ENCODE measurements at places on chromosomes 6 and 20.

- no peak for DNase-seq
Observed at GRCh38 chr20:23161968-23162696, 76.0 kb upstream of the CD93 start.

DNA sequence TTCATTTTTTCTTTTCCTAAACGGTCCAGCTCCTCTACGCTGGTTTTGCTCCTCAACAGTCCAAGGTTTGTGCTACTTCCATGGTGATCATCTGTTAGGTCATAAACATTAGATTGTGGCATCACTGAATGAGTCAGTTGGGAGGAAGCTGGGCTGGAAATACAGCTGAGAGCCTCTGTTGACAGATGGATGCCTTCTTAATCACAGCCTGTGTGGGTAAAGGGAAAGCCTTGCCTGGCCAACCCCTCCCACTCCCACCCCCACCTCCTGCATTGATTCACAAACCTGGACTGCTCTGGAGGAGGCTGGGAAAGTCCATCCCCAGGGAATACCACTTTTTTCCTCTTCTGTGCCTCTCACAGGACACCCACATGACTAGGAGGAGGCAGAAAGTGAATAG, 180.6 kb upstream of the CCN2 start:
- DNase-seq: peak; percentile 37

DNA sequence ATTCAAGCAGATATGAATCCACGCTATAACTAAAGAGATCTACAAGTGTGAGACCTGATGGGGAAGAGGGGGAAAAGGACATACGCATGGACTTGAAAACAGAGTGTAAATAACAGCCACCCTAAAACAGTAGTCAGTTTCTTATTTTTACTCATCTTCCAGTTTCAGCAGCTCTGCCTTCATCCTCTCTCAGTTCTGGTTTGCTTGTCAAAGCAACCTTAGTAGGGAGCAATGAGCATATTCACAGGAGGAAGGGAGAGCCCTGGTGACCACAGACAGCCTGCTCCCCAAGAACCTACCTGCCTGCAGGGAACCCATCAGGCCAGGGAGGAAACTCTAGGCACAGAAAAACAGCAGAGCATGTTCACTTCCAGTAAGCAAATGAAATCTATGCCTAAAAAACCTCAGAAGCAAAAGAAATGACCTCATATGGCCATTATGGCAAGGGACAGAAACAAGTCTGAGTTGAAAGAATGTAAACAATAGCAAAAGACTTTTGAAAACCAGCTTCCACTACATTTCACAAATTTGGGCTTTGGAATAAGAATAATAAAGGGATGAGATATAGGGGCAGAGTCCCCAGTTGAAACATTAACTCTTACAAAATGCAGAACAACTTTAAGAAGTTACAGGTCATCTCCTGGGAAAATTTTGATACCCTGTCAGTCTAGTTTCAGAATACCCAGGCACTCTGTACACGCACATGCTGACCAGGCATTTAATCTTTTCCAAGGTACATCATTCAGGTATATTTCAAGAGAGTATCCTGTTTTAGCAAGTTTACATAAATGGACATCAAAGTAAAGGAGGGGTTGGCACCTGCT, 120.8 kb upstream of the BCLAF1 start:
- DNase-seq: no peak

DNA sequence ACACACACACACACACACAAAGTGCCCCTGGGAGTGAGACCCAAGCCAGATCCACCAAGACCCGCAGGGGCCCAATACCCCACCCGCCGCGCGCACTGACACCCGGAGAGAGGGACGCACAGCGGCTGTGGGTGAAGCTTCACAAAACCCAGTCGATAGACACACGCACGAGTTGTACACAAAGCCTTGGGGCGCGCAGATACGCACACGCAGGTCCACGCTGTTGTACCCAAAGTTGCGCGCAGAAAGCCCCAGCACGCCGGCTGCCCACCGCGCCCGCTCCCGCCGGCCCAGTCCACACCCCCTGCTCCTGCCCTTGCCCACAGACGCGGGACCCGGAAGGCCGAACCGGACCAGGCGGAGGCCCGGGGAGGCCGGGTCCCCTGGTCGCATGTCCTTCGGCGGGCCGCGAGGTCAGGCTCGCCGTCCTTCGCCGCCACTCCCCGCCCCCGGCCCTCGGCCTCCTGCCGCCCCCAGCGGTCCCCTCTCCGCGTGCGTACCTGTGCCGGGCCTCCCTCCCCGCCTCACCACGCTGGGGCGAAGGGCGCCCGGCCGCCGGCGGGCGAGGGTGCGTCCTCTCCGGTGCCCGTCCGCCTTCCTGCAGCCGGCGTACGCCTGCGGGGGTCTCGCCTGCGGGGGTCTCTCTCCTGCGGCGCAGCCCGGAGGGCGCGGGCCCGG, at the start of gene TMEM74B:
Gene TMEM74B (minus strand): TSS at position 344 of the 678 bp plus-strand sequence. CDS start 1,180 bp downstream, outside the sequence.
- DNase-seq: no peak

GRCh38 chr6:144823131-144823530, 538.0 kb downstream of the UTRN start:
- DNase-seq: no peak

GRCh38 chr6:106275692-106276091, 49.9 kb downstream of the ATG5 start:
- DNase-seq: no peak
